ENCODE measurements at places on chromosomes 4 and X.

DNA sequence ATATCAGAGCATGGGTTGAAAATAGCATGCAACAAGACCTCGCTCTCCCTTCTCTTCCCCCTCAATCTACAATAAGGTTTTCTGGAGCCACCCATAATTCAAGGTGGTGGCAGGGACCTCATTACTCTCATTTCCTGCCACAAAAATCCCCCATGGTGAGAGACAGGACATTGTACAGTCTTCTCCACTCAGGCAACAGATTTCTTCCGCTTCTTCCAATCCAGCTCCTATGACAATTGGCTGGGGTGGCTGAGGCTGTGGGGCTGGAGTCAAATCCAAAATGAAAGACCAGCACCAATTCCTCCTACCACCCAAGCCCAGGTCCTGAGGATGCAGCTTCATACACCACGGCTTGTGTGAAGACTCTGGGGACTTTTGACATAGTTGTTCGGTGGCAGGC, 40.3 kb upstream of the NKRF start:
- DNase-seq, result no peak

- DNase-seq, result no peak
Measured at GRCh38 chrX:87391742-87392141, 125.9 kb upstream of the KLHL4 start.

DNA sequence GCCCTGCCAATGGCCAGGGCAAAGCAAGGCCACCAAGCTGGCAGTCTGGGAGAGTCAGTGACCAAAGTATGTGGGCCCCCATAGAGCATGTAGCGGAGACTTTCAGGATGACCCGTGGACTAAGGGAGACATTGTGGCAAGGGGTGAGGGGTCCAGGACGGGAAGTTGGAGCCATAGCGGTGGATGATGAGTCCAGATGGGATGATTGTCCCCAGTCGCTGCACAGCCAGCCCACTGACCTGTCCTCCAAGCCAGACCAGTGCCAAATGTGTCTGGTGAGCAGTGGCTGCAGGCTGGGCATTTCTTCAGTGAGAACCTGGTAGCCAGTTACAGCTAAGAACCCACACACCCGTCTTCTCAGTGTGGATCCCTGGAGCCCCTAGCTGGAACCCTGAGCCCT, 34.3 kb downstream of the ZNF185 start:
- no peak for DNase-seq

GRCh38 chr4:98275145-98275544, 14.0 kb downstream of the RAP1GDS1 start:
- DNase-seq, result no peak

- DNase-seq, result peak; percentile 12
Measured at GRCh38 chr4:111937368-111937767, 207.9 kb upstream of the FAM241A start.

GRCh38 chrX:3743801-3744439, 30.5 kb upstream of the PRKX start:
- DNase-seq, result no peak

GRCh38 chr4:150305995-150306394, 227.8 kb downstream of the DCLK2 start:
- DNase-seq, result no peak

DNA sequence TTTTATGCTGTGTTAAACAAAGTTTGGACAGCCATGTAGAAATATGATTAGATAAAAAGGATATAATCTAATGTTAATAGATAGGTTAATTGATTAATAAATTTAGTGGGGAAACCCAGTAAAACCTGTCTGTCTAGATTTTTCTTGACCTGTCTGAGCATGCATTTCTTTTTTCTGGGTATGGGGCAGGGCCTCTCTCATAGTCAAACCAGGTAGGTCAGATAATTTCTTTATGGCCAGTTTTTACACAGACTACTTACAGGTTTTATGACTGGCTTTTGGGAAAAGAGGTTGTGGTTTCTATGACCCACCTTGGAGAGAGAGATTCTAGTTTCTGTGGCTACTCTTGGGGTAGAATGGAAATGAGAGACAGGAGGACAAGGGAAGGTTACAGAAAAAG, 135.6 kb upstream of the EPHA5 start:
- DNase-seq, result no peak

DNA sequence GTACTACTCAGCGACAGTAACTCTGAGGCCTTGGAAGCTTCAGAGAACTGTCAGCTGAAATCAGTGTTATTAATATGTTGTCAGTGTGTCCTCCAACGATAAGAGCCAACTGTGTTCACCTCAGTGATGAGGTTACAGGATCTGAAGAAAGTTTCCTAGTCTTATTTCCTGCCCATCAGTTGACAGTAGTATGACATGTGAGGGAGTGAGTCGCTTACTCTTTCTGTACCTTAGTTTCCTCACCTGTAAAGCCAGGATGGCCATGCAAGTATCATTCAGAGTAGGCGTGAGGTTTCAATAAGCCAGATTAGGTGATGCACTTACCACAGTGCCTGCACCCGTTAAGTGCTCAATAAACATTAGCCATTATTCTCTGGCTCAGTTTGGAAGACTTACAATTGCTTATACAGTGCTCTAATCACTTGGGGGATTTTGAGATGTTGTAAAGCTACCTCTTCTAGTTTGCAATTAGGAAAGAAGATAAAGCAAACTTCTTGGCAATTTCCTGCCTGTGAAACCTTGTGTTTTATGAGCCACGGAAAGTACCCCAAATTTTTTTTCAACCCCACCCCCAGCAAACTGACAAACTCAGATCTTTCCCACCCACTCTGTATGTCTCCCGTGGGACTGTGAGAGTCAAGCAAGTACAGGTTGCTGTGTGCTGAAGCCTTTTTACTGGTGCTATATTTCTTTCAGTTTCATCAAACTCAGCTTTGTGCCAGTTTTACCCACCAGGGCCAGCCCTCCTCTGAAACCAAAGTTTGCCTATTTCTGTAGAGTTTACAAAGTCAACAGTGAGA, 62.2 kb downstream of the ANXA3 start:
- DNase-seq, result no peak

DNA sequence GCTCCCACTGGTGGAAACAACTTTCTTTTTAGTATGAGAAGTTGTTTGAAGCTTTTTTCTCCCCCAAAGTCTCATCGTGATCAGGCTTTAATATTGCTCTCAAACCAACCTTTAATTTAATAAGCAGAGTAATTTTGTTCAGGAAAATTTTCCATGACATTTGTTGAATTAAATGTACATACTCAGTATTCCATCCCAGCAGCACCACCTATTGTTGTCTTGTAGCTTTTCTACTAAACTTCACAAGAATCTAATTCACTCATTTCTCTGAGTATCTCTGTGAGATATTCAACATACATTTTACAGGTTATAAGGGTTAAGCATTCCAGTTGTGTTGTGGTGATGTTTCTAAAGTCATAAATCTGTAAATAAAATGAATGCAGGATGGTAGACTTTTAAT, 218.3 kb upstream of the HAND2 start:
- no peak for DNase-seq

DNA sequence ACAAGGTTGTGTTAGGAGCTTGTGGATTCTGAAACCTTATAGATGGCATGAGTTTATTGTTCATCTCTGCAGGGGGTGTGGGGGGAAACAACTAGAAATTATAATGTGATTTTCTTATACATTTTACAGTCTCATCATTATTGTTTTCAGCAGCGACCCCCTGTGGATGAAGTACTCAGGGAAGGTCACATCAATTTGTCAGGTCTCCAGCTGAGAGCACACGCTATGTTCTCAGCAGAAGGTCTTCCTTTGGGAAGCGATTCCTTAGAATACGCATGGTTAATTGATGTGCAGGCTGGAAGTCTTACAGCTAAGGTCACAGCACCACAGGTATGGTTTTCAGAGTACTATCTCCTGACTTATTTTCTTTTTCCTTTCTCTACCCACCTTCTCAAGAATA, 72.2 kb downstream of the BLTP1 start:
- no peak for DNase-seq

DNA sequence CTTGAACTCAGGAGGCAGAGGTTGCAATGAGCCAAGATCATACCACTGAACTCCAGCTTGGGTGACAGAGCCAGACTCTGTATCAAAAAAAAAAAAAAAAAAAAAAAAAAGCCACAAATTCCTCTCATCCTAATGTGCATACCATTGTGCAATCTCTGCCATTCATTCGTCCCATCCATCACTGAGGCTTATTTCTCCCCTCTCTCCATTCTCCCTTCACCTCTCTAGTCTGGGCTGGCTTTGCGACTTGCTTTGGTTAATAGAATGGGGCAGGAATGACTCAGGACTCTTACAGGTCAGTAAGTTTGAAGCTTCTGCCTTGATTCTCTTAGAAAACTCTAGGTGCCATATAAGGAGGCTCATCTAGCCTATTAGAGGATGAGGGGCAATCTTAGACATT, 60.3 kb upstream of the DDX3X start:
- no peak for DNase-seq

DNA sequence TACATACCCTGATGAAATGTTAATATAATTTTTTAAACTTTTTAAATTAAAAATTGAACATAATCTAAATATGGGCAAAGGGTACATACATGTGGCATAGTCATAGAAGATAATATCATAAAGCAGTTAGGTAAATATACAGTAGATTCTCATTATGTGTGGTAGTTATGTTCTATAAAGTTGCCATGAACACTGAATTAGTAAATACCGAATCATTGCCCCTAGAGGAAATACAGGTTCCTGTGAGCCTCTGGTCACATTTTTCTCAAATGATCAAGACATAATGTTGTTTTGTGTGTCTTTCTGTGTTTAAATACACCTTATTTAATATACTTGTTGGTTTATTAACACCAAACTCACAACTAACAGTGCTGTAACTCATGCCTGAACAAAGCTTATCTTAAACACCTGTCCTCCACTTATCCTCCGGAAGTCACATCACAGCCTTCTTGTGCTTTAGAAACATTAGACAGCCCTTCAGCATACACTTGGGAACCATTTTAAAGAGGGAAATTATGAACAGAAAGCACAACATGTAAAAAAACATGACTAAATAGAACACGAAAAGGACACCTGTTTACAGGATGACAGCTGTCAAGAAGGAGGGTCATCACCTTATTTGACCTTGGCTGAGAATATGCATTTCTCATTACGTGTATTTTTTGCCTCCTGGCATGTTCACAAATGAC, 169.4 kb upstream of the NAP1L5 start:
- DNase-seq, result no peak

GRCh38 chr4:48047421-48047844, 30.9 kb downstream of the NIPAL1 start:
- peak; percentile 24 for DNase-seq

- no peak for DNase-seq
Measured at GRCh38 chrX:9890681-9891091, 76.5 kb upstream of the CLDN34 start.

DNA sequence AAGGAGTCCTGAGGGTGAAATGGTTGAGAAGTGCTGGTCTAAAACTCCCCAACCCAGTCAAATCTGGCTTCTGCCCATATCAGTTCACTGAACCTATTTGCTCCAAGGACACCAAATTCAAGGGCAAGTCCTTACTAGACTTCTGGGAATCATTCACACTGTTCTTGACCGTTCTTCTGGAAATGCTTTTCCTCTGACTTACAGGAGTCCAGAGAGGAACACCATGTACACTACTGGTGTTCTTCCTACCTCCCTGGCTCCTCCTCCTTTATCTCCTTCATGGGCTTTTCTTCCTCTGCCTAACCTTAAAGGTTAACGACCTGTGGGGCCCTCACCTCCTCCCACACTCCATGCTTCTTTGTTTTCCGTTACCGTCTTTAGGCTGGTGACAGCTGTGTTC, 281.3 kb downstream of the FRMPD4 start:
- no peak for DNase-seq

DNA sequence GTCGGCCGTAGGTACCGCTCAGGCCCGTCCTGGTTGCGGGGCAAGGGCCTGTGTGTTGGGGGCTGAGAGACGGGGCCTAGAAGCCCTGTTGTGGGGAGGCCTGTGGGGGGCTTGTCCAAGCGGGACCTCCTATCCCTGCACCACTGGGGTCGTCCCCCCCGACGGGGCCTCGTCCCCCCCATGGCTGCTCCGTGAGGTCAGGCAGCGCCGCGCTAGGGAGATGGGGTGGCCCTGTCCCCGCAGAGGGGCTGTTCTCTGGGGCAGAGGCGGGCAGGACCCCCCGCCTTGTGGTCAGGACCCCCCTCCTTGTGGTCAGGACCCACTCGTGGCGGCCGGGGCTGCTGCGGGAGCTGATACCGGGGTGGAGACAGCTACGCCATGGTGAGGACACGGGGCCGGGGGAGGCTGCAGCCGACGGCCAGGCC, 12.1 kb upstream of the GTPBP6 start:
- DNase-seq, result no peak

DNA sequence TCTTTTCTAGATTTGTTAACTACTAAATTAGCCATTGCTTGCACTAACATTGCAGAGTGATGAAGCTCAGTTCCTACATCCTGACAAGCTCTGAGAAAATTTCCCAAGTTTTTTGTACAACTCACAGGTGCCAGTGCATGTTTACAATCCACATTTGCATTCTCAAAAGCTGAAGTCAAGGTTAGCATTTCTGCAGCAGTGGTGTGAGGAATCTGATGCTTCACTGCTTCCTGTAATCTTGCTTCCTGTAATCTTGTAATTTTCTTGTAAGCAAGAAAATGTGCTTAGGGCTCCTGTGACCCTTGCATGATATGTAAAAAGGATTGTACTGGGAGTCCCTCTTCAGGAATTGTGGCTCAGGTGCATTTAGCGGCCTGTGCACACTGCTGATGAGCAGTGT, 207.4 kb upstream of the CXCL13 start:
- DNase-seq, result no peak

DNA sequence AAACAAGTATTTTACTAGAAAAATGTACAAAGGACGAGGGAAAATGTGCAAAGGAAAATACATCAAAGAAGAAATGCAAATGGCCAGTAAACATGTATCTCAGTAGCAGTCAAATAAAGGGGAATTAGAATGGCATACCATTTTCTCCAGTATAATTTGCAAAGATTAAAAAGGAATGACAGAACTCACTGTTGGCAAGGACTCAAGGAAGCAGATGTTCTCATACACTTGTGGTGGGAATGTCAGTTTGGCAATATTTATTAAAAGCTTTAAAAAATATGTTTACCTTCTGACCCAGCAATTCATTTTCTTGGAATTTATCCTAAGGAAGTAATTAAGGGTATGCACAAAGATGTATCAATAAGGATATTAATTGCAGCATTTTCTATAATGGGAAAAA, 7.6 kb downstream of the CLCN5 start:
- DNase-seq, result no peak

DNA sequence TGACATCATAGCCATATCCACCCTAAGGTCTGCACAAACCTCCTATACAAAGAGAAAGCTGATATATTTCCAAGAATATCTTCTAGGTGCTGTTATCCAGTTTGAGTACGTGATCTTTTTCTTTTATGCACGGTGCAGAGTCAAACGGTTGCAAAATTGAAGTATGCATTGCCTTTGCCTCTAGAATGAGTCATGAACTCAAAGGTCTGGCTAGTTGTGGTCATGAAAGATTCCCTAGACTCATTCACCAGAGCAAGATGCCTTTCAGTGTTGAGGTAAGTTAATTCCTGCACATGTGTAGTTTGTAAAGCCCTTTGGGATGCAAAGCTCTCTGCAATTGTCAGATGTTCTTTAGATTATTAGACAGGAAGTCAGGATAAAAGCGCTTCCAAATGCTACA, 704.4 kb downstream of the PCDH19 start:
- no peak for DNase-seq

- no peak for DNase-seq
Measured at GRCh38 chr4:37477126-37477525, 209.1 kb downstream of the RELL1 start.
